Testis (tissue), 5 donors: ENCODE measurements at places on chromosomes 1 and 21. TPM values are rescaled to one million over a fixed set of nuclear protein-coding genes. Genes with fewer than 3 reads are reported as not detected.
A peak's percentile ranks its signal among the peaks of the same experiment; 100 is the strongest.

KCNK1 gene
- 3.9 TPM for polyA plus RNA-seq

DNA sequence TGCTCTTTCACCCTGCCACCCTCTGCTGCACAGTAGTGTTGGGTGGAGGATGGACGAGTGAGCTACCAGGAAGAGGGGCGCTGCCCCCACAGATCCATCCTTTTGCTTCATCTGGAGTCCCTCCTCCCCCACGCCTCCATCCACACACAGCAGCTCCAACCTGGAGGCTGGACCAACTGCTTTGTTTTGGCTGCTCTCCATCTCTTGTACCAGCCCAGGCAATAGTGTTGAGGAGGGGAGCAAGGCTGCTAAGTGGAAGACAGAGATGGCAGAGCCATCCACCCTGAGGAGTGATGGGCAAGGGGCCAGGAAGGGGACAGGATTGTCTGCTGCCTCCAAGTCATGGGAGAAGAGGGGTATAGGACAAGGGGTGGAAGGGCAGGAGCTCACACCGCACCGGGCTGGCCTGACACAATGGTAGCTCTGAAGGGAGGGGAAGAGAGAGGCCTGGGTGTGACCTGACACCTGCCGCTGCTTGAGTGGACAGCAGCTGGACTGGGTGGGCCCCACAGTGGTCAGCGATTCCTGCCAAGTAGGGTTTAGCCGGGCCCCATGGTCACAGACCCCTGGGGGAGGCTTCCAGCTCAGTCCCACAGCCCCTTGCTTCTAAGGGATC is 8.5 kb downstream of the CHRNB2 start:
- DNase-seq: no peak

GRCh38 chr1:63987014-63987627 is 213.3 kb downstream of the ROR1 start:
- no peak for DNase-seq

BCL2L15 gene
- polyA plus RNA-seq: 2.3 TPM

OR2L5 gene
- polyA plus RNA-seq: not detected

RIPK4 gene
- polyA plus RNA-seq: 3.9 TPM

DNA sequence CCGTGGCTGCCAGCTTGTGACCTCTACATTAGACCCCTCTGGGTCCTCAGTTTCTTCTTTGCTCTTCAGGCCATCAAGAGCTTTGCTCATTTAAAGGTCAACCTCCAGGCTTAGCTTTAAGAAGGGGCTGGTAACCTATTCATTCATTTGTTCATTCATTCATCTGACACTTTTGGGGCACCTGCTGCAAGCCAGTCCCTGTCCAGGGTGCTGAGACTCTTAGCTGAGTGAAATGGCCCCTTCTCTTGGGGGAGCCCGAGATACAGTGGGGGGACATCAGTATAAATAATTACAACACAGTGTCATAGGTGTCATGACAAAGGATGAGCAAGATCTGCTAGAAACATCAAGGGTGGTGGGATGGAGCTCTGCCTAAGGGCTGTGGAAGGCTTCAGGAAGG is 10.5 kb upstream of the TTC4 start:
- DNase-seq: no peak

HSD11B1 gene
- polyA plus RNA-seq: 19.5 TPM

GRCh38 chr1:229139331-229140118 is 131.4 kb upstream of the RAB4A start:
- DNase-seq: no peak

DNA sequence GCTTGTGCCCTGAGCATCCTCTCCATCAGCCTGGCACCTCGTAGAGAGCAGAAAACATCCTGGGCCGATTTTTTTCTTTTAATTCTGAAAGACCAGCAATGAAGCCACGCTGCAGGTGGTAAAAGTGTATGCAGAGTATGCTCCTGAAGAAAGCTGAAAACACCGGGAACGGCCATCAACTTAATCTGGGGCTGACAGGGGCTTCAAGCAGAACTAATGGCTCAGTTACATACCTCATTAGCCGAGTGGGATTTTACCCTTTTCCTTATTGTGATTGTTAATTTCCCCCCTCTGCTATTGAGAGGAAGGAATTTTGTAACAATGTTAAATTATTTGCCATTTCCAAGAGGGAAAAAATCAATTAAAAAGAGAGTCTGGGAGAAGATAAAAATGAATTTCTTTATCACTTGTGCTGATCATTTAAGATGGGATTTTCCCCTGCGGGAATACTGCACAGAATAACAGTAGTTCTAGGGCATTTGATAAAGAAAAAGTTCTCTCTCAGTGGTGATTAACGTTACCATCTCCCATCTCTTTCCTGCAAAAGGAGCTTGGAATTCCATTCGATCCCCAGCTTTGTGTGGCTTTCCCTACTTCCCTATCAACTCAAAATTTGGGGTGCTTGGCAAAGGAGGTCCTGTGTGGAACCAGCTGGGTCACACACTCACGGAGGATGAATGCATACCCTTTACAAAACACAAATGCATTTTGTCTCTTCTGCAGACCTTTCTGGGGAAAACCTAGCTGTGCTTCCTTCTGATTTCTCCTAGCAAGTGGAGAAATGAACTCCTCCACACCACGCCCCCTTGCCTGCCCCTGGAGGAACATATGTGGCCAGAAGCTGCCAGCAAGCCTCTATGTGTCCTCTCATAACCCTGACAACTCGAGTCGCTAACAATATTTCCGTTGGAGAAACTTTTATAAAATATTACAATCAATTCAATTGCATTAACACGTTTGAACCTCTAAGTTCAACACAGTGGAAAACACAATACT is 70.9 kb downstream of the RRAGC start:
- DNase-seq: no peak

SLC25A34 gene
- polyA plus RNA-seq: 2.6 TPM

GRCh38 chr1:87977145-87977544 is 648.5 kb downstream of the LMO4 start:
- no peak for DNase-seq

DNA sequence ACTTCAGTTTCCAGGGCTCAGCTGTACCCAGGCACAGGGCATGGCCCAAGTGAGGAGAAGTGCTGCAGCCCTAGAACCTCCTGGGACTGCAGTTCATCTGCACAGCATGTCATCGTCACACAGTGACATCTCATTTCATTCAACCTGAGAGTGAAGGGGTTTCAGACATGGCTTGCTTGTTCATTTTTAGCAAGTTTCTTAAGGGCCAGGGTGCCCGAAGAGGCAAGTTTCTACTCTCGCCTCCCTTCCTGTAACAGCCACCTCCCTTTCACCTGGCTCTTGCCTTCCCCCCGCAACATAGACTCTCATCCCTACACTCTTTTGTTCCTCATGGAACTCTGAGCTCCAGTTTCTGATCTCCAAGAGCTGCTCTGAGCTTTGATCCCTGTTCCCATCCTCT is 108.1 kb downstream of the C1orf21 start:
- DNase-seq: no peak

DNA sequence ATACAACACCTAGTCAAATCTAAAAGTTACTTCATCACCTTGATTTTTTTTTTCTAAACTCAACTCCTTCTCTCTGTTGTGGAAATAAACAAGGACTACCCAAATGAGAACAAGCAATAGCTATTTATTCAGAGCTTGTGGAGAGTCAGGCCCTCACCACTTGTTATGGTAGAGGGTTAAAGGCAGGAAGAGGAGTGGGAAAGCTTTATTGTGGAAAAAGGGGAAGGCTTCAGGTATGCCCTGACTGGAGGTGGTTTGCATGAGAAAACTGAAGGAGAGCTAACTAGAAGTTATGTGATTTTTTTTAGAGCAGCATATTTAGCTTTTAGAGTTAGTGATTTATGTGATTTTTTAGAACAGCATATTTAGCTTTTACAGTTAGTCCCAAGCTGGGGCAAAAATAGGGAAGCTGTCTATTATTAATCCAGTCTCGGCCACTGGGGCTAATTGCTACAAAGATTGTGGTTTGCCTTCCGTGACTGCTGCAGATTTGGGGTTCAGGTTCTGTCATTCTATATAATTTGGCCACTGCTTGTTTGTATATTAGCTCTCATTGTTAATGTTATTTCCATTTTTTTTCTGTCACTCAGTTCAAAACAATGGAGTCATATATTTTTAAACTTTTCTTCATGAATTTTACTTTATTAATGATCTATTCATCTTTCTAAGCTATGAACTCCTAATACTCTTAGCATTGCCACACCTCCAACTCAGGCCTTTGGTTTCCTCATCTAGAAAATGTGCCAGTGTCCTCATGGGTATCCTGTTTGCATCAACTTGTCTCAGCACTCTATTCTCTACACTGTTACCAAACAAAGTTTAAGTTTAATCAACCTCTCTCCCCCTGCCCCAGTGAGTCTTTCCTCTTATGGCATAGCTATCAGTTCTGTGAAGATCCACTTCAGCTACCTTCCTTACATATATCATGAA is 713.0 kb downstream of the BRINP3 start:
- DNase-seq: no peak

DNA sequence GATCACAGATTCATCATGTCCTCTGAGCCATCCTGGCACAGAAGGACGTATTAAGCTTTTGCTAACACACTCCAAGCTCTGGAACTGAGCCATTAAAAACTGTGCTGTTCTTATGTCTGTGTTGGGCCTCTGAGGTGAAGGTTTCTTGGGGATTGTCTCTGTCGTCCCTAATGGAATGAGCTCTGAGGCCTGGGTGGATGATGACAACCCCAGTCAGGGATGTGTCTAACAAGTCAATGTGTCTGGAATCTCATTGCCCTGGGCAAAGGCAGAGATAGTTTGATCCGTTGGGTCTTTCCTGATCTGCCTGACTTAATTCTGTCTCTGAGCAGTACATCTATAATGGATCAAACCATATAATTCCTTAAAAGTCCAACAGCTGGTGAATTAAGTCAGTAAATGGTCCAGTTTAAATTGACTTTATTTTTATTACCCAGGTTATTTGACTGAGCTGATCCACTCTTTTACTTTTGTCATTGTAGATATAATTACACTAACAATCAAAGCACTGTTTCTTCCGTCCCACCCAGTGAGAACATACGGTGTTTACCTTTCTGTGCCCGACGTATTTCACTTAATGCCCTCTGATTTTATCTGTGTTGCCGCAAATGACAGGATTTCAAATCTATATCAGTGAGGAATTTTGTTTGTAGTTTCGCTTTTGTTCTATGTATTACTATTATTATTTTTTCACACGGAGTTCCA is 38.8 kb upstream of the OR2B11 start:
- DNase-seq: no peak

GRCh38 chr1:6625584-6626149 is 999 bp downstream of the THAP3 start:
- peak; percentile 54 for DNase-seq

DNA sequence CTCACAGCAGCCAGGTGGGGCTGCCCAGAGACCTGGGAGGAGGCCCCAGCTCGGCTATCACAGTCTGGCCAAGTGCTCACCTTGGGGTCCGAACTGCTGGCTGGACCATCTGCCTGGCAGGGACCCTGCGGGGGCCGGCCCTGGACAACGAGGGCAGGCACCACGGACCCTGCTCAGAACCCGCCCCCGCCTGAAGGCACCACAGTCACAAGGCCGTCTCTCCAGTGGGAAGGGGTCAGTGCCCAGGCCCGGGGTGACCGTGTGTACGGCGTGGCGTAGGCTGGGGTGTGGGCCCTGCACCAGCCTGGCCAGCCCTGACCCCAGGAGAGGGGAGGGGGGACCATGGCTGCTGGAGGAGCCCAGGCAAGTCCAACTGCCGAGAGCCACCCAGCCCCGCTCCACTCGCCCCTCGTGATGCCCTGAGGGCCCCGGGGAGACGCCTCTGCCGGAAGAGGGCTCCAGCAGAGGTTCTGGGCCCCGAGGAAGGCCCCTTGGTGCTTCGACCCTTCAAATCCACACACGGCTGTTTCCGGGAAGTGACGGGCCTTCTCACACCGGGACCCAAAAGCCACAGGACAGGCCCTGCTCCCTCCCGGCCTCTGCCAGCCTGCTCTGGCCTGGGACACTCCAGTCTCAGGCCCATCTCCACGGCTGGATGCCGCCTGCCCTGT is 11.2 kb upstream of the RNF223 start:
- no peak for DNase-seq

DNA sequence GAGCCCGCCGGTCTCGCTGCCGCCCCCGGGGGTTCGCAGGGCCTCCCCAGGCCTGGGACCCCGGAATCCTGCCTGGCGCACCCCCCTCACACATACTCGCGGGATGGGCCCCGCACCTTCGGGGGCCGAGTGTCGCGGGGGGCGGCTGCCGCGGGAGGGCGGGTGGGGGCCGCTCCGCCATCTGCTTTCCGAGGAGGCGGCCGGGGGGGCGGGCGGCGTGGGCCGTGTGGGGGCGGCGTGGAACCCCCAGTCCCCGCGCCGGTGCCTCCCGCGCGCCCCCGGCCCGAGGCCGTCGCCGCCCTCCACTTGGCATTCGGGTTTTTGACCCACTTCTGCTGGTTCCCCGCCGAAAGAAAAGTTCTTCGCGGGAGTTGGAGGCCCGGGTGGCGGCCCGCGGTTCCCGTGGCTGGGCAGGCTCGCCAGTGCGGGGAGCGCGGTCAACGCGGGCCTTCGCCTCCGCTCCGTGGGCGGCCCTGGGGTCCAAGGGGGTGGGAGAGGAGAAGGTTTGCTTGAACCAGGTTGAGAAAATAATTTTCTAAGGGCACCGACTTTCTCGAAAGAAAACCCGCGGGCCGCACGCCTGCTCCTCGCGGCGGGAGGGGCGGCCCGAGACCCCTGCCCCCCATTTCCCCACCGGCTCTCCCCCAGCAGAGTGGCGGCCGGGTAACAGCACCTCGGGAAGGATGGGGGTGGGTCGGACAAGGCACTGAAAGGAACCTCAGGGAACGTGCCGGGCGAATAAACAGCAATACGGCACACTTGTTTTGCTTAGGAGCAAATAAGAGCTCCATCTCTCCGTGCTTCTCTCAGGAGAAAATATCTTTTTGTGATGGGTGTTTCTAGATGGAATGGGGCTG is 1.6 kb downstream of the PHF13 start:
- DNase-seq: no peak

- no peak for DNase-seq
Measured at GRCh38 chr1:159084152-159084551, 7.6 kb upstream of the AIM2 start.

TGFB2 gene
- 4.5 TPM for polyA plus RNA-seq
